ENCODE measurements at places on chromosomes 5 and 9.

- DNase-seq = no peak
These were observed 291.1 kb downstream of the NR2F1-AS1 start for GRCh38 chr5:93289942-93290341.

- DNase-seq = no peak
These were observed 30.0 kb downstream of the PLPP7 start for GRCh38 chr9:131319486-131319885.

GRCh38 chr5:53971131-53971530 lies 339.2 kb downstream of the ARL15 start:
- DNase-seq = no peak

DNA sequence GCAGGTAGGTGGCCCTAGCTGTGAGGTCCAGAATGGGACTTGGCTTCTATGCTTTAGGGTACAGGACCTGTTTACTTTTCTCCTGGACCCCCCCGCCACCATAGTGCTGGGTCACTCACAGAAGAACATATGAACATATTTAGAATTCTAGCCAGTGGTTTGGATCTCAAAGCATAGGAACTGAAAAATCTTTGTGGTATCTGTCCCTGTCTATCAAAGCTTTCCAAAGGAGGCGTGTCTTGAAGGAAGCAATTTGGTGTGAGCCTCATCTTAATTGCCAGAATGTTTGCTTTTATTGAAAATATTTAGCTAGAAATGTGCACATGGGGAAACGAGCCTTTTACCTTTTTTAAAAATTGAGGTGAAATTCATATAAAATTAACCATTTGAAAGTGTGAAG lies 6.2 kb downstream of the PHF2 start:
- DNase-seq = no peak

- DNase-seq = no peak
These were observed 66.1 kb downstream of the FBXL17 start for GRCh38 chr5:108315829-108316228.

DNA sequence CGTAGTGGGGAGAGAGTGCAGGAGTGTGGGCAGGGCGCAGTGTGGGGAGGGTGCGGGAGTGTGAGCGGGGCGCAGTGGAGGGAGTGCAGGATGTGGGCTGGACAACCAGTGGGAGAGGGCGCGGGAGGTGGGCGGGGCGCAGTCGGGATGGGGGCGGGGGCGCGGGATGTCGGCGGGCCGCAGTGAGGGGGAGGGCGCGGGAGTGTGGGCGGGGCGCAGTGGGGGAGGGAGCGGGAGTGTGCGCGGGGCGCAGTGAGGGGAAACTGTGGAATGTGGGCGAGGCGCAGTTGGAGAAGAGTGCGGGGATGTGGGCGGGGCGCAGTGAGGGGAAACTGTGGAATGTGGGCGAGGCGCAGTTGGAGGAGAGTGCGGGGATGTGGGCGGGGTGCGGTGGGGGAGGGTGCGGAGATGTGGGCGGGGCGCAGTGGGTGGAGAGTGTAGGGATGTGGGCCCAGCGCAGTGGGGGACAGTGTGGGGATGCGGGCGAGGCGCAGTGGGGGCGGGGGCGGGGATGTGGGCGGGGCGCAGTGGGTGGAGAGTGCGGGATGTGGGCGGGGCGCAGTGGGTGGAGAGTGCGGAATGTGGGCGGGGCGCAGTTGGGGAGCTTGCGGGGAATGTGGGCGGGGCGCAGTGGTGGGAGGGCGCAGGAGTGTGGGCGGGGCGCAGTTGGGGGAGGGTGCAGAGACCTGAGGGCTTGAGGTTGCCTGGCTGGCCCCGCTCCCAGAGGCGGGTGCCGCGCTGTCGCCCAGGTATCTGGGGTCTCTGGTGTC lies at the start of gene NXNL2:
TSS of gene NXNL2 (plus strand) at position 723 of the 770 bp plus-strand sequence. CDS start 257 bp downstream, outside the sequence.
- no peak for DNase-seq

- no peak for DNase-seq
These were observed 50.7 kb upstream of the FUBP3 start for GRCh38 chr9:130528674-130529073.

DNA sequence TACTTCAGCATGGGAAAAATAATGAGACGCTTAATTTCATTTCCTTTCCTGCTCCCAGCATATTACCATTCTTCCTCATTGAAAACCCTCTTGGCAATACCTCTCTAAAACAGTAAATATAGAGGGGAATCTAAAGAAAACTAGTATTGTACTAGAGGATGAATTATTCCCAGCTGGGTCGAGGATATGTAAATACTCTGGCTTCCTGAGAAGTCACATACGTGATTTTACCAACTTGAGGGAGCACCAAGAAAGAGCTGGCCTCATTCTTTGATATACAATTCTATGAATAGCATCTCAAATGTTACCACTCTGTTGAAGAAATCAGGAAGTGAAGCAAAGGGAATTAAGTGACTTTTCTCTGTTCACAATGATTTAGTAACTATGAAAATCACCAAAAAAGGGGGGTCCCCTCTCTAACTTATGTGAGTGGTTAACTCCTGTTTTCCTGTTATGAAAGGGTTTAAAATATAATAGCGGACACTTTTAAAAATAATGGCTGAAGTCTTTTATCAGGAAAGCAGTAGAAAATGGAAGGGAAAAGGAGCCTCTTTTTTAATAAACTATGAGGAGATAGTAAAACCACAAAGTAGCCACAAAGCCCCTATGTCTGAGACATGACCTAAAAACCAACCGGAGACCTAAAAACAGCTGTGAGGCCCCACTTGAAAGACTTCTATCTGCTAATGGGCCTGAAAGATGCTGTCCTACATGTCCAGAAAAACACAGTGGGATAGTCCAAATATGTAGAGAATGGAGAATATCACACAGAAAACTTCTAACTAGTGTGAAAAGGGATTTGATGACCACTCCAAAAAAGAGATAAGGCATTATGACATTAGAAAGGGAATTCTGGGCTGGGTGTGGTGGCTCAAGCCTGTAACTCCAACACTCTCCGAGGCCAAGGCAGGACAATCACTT lies 42.6 kb downstream of the LPAR1 start:
- DNase-seq = no peak

- DNase-seq = no peak
These were observed 32.2 kb upstream of the ENHO start for GRCh38 chr9:34555002-34555348.

- no peak for DNase-seq
These were observed 250.2 kb upstream of the PTGER4 start for GRCh38 chr5:40429258-40430100.

GRCh38 chr5:93607367-93608258 lies 24.6 kb downstream of the NR2F1 start:
- DNase-seq = no peak

- DNase-seq = no peak
These were observed 98.9 kb downstream of the CEMIP2 start for GRCh38 chr9:71669284-71669995.

DNA sequence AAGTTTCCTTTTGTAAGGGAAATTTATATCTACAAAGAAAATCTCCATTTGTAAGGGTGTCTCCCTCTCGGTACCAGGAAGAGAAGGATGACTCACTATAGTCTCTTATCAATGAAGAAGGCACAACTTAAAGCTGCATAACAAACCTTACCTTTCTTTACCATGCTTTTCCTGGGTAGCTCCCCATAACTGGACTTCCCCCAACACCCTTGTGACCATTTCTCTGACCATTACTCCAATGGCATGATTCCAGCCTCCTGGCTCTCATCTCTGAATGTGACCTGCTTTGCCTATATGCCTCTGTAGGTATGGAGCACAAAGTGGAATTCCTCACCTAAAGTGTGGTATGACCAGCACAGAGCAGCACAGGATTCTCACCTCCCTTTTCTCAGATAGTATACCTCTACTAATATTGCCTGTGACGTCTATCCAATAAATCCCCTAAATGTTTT lies 62.8 kb downstream of the GNA14 start:
- no peak for DNase-seq

DNA sequence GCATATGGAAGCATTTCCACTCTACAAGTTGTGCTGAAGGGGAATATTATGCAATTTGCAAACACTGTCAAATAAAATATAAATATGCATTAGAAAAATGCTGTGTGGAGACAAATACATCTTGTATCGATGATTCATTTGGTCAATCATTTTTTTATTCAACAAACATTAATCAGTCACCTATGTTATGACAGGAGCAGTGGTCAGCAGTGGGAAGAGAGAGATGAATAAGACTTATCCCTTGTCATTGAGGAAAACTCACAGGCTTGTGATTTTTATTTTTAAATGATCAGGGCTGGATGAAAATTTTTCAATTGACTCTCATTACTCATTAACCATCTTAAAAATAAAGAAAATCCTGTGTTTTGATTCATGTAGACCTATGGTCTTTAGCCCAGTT lies 574.1 kb downstream of the ACTL7B start:
- no peak for DNase-seq

DNA sequence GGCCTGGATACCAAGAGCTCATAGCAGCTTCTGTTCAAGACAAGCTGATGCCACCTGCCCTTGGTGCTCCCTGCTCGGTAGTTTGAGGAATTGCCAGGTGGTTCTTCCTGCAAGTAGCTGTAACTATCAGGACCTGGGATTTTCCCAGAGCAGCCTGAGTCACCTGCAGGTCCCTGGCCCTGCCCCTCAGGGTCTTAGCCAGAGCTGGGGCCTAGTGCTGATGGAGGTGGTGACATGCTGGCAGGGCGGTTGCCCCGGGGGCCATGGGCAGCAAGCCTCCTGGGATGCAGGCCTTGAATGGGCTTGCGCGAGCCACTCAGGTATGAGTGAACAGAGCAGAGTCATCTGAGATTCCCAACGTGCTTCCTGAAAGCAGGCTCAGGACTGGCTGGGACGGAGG lies 262.3 kb downstream of the HSPA4 start:
- no peak for DNase-seq

GRCh38 chr9:34124099-34124498 lies 2.4 kb downstream of the DCAF12 start:
- DNase-seq = no peak

GRCh38 chr5:8601831-8602354 lies 732.9 kb downstream of the MTRR start:
- no peak for DNase-seq

GRCh38 chr9:124843456-124844034 lies 9.7 kb upstream of the WDR38 start:
- no peak for DNase-seq

GRCh38 chr9:112184221-112184620 lies 9.1 kb upstream of the SUSD1 start:
- no peak for DNase-seq

DNA sequence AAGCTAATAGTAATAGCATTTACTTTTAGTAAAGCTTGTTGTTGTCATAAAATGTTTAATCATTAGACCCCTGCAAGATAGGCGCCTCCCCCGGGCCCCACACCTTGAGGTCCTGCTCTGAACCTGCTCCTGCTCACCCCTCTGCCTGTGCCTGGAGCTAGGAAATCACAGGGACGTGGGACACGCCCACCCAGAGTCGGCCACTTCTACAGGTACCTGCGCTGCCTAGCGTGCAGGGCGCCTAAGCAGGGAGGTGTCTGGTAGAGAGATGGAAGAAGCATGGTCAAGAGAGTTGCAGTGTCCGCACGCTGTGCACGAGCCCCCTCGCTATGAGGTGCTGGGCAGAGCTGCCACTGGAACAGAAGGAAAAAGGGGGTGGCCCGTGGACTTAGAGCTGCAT lies 52.6 kb downstream of the HINT1 start:
- no peak for DNase-seq

DNA sequence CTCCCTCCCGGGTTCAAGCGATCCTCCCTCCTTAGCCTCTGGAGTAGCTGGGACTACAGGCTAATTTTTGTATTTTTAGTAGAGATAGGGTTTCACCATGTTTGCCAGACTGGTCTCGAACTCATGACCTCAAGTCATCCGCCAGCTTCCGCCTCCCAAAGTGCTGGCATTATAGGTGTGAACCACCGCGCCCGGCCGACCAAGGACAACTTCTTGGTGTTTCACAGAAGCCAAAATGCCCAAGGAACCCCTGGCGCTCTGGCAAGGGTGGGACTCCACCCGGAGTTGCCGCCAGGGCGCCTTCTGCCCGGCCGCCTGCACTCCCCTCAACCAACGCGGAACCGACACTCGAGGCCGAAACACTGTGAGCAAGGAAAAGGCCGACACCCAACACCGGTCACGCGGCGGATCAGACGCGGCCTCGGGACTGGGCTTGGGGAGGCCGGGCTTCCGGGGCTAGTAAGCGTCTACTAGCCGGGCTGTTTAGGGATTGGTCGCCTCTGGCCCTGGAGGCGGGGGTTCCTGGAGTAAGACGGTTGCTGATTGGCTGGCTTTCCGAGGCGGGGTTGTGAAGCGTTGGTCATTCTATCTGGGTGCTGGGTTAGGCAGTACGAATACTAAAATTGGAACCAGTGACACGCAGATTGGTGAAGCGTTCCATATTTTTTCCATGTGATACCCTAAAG lies 7.7 kb upstream of the CFAP157 start:
- peak; percentile 82 for DNase-seq

DNA sequence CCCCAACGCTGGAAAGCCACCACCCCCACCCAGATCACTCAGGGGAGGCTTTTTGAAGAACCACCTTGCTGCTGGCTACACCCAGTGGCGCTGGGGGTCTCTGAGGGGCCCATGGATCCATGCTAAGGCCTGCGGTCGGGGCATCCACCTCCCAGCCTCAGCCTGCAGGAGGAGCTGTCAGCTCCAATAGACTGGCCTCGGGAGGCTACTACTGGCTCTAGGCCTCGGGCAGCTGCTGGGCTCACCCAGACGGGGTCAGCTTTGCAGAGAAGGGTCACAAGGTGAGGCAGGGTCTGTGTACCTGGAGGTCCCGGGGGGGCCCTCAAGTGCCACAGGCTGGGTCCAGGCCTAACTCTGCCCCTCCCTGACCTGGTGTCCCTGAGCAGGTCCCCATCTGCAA lies 193.7 kb downstream of the OLFM1 start:
- no peak for DNase-seq

DNA sequence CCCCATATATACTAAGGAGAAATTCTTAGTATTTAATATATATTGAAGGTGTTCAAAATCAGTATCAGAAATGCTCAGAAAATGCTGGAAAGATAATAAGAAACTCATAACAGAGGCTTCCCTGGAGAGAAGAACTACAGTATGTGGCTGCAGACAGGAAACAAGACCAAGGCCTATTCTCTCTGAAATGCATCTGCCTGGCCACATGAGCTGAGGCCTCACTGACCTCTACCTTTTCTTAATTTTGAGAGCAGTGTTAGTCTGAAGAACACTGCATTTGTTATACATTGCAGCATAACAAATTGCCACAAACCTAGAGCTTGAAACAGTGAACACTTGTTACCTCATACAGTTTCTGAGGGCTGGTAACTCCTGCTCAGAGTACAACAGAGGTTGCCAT lies 133.4 kb upstream of the SPEF2 start:
- no peak for DNase-seq

GRCh38 chr9:92992549-92992948 lies 45.2 kb downstream of the FGD3 start:
- no peak for DNase-seq

DNA sequence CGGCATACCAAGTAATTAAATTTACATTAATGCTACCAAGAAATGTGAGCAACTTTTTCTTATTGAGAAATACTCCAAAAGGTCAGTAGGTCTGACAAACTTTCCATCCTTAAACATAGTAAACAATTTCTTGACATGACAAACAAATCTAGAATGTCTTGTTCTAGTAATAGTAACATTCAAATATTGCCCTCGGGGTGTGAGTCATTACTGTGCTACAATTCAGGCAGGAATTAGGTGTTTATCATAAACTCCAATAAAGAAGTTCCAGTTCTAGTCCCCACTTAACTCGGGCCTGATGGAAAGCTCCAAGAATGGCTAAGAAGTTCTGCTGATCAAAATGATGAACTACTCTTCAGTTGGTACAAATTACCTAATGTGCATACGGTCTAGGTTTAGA lies 235.6 kb upstream of the TUSC1 start:
- DNase-seq = no peak

Measured in activated T-cell treated with anti-CD3 and anti-CD28 coated beads for 24 hours (primary cell).